ENCODE measurements at places on chromosomes 1 and 21.

- peak; percentile 93 for DNase-seq
These were observed 948 bp downstream of the FBXO2 start for GRCh38 chr1:11653101-11653860.

- peak; percentile 84 for DNase-seq
These were observed 14.6 kb upstream of the MEX3A start for GRCh38 chr1:156096640-156097391.

GRCh38 chr1:6827079-6827478 lies 41.8 kb downstream of the CAMTA1 start:
- DNase-seq, result no peak

DNA sequence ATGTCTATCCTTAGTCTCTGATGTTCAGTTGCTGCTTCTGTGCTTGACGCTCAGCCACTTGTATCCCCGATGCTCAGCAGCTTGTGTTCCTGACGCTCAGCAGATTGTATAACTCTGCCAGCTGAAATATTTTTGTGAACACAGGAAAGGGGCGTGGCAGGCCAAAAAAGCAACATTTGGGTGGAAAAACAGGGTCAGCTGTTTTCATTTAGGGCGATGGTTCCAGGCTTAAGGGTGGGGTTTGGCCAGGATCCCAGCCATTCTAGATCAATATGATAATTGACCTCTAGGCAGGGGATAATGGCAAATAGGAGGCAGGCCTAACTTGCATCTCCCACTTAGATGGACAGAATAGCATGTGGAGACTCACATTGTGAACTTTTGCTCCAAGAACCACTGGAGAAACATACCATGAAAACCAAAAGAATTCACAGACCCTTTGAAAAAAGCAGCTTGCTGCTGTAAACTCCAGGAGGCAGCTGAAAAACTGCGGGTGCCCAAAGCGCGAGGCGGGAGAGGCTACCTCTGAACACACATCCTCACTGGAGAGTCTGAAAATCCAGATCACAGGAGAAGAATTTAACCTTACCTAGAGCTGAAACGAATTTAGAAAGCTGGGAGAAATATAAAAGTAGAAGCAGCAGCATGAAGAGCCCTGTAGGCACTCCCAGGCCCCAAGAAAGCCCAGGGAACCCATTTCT lies 58.3 kb downstream of the ZNF648 start:
- DNase-seq, result no peak

DNA sequence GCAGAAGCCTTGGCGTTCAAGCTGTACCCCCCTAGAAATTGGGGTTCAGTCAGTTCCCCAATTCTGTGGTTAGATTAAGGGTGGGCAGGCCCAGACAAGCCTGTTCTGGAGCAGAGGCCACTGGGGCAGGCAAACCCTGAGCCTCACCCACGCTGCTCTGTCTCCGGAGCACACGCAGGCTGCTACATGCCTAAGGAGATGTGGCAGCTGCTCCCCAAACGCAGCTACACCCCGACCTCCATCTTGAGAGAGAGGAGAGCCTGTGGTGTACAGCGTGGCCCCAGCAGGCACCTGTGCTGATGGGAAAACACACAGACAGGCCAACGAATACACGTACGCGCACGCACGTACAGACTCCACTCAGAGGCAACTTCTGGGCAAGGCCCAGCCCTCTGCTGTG lies 33.9 kb upstream of the GRHL3 start:
- no peak for DNase-seq

DNA sequence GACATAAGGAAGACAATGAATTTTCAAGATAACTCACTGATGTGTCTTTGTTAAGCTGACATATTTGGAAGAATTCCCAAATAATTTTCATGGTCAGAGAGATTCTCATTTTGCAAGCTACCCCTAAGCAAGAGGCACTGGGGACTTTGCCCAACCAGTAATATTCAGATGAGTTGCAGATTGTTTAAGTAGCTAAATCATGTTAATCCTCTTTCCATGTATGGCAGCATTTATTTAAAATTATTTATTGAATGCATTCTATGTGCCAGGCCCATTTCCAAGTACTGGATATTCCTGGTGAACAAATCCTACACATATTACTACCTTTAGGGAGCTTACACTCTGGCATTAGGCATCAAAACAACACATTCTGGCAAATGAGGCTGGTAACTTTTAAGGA lies 56.5 kb upstream of the BACH1 start:
- DNase-seq, result no peak

GRCh38 chr1:84152649-84153056 lies 8.6 kb downstream of the PRKACB start:
- no peak for DNase-seq

DNA sequence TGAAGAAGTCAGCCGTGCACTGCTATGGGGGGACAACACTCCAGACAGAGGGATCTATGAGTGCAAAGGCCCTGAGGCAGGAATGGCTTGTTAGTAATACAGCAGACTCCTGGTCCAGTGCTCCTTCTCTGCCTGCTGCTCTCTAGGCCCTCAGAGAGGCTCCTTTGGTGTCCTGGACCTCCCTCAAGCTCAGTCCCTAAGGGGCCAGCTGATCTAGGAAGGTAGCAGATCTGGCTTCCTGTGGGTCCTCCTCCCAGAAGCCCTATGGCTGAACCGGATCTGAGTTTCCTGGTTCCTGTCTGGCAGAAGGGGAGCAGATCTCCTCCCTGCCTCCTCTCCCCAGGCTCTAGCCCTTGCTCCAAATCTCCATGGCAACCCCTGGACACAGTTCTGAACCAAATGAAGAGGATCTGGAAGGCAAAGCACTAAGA lies at the start of gene LDLRAD2:
TSS of gene LDLRAD2 (plus strand) at position 391 of the 431 bp plus-strand sequence. CDS start 187 bp downstream, outside the sequence.
- no peak for DNase-seq

- DNase-seq, result no peak
These were observed 61.2 kb downstream of the SYT6 start for GRCh38 chr1:114092186-114093062.

DNA sequence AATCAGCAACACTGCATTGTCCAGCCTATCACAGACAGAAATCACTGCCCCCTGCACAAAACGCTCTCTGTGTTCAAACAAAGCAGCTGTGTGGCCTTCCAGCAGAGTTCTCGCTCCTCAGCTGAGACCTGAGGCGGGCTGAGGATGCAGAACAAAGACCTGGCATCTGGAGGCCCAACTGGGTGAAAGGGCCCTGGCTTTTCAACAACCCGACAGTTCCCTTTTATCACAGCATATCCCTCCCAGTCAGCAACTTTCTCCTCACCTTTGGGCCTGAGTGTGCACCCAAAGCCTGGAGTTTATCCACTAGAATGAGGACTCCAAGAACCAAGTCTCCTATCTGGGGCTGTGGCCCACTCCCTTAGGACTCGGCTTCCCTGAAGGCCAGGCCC lies 42.6 kb upstream of the A3GALT2 start:
- DNase-seq, result no peak

DNA sequence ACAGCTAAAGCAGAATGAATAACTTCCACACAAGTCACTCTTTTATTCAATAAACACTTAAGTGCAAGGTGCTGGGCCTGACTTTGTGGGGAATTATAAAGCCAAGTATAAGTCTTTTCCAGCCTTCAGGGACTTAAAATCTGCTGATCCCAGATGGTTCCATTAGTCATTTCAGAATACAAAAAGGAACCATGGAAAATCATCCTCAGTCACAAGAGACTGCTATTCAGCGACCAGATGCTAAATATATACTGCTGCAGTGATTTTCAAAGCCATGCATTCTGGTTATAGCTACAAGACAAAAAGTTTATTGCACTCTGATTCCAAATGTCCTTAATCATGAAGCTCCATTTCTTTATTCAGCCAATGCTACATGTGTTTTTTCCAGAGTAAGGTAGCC lies 25.7 kb downstream of the GLMN start:
- no peak for DNase-seq

DNA sequence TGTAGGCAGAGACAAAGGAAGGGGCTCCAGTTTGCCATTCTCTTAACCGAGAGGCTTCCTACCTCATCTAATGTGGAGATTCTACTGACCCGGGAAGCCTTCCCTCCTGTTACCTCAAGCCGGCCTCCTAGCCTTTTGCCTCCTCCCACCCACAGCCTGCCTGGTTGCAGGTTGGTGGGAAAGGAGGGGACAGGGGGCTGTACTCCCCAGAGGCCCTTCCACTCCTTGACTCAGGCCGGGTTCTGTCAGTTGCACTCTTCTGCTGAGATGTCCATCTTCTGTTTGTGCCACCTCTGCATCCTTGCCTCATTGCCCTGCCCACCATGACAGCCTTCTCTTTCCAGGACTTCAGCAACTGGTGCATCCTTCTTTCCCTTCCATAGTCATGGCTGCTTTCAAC lies 98.0 kb upstream of the SLC44A3 start:
- DNase-seq, result no peak

DNA sequence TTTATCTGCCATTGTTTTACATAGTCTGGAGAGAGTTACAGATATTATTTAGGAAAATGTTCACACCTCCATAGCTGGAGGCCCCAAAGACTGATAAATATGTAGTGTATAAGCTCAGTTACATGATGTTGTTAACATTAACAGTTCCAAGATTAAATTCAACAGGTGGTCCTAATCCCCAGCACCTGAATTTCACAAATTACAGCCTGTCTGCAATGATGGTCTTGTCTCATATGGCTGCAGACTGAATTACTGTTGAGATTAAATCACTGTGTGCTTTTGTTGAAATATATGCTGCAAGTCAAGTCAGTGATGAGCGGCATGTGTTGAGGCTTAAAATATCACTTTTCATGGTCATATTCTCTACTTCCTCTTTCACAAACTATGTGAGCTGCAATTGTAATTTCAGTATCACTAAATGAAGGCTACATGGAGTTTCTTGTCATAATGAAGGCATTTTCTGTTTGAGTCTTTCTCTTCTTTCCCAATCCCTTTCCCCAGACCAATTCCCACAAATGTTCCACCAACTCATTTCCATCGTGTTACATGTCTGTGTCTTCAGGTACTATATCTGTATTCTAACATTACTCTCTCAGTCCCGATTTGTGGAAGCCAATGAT lies 4.2 kb downstream of the ST6GALNAC5 start:
- DNase-seq, result no peak

- peak; percentile 7 for DNase-seq
These were observed 3.2 kb upstream of the SRM start for GRCh38 chr1:11062965-11063401.

DNA sequence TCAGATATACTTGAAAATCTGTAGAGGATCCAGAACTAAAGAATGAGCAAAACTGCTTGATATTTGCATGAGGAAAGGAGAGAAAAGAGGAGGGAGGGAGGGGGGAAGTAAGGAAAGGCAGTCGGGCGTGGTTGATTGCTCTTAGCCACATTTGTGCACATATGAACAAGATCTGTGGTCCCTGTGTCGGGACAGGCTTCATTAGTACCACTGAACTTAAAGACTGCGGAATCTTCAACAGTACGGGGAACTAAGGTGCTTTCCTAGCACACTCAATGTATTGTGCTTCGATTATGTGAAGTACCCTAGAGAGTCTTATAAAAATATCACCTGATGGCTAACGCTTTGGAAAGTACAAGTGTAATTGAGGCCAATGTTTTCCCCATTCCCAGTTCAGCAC lies 59.9 kb downstream of the ZBTB18 start:
- no peak for DNase-seq

- no peak for DNase-seq
These were observed 1164.4 kb upstream of the ADGRL4 start for GRCh38 chr1:80170811-80171485.

GRCh38 chr1:34013136-34013535 lies 149.3 kb downstream of the HMGB4 start:
- DNase-seq, result no peak

GRCh38 chr1:65939636-65940035 lies 146.9 kb downstream of the PDE4B start:
- no peak for DNase-seq

DNA sequence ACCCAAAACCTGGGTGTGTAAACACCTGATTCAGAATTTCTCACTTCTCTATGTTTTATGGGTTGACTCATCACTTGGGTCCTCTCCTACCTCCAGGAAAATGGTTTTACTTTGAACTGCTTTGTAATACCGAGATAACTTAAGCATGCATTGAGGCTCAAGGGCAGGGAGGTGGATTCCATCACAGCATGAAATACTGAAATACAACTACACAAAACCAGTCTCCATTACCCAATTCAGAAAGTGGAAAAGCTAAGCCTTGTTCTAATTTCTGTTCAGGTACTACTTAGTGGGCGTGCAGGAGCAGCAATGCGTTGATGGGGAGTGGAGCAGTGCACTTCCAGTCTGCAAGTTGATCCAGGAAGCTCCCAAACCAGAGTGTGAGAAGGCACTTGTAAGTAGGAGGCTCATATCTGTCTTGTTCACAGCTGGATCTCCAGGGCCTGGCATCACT lies 6.1 kb upstream of the C4BPA start:
- DNase-seq, result no peak

DNA sequence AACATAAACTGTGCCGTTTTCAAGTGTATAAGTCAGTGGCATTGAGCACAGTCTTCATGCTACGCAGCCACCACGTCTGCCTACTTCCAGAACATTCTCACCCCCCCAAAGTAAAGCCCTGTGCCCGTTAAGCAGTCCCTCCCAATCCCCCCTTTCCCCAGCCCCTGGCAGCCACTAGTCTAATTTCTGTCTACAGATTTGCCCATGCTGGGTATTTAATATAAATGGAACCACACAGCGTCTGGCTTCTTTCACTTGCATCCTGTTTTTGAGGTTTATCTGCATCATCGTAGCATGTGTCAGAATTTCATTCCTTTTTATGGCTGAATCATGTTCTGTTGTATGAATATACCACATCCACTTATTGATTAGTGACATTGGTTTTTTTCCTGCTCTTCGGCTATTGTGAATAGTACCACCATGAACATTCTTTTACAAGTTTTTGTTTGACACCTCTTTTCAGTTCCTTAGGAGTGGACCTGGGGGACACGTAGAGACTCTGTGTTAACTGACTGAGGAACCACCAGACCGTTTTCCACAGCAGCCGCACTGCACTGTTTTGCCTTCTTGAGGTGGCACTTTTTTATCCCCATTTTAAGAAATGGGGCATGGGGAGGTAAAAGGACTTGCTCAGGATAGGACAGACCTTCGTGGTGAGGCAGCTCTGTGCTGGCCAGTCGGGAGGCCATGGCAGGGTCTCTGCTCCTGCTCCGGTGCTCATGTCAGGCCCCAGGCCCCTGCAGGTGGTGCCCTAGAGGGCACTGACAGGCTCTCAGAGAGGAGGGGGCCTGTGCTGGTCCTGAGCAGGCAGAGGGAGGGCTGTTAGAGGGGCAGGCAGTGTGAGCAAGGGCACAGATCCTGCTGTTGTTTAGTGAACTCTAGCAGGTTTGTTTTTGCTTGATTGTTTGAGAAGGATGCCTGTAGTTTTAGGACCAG lies 123.8 kb downstream of the PCBP3 start:
- DNase-seq, result no peak

DNA sequence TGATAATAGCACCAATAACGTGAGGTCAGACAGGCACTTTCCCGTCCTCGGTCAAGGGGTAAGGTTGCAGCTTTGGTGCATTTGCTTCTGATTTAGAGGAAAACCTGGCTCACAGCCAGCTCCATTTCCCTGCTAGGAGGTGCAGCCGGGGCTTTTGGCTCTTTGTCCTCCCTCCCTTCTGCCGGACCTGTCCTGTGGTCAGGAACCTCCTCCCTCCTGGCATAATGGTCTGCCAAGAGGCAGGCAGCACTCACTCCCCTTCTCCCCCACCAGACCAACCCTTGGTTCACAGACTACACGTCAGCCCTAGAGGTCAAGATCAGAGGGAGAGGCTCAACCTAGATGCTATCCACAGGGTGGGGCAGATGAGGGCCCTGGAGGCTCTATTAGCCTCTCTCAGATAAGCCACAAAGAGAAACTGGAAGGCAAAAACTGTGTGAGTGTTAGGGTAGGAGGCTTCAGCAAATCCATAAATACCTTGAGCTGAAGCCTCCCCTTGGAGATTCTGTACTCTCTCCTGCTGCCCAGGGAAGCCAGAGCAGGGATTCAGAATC lies 64.8 kb downstream of the PLXNA2 start:
- no peak for DNase-seq
